CD4-positive, alpha-beta T cell treated with Interleukin-1 beta for 1 hour (primary cell): ENCODE measurements at places on chromosomes 4 and X.

DNA sequence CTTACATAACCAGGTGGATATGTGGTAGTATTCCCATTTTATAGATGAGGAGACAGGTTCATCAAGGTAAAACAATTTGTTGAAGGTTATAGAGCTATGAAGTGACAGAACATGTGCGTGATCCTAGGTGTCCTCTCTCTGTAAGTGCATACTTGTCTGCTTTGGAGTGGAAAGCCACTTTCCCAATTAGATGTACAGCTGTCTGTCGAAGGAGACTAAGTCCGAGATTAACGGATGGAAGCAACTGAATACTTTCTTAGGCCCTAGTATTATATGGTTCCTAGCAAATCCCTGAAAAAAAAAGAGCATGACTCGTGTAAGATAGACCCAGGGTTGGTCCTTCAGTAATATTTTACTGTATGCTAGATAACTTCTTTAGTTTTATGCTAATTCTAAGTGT lies 19.7 kb downstream of the TMEM131L start:
- no peak for DNase-seq

GRCh38 chrX:17913801-17914200 lies 52.7 kb upstream of the RAI2 start:
- DNase-seq = no peak

DNA sequence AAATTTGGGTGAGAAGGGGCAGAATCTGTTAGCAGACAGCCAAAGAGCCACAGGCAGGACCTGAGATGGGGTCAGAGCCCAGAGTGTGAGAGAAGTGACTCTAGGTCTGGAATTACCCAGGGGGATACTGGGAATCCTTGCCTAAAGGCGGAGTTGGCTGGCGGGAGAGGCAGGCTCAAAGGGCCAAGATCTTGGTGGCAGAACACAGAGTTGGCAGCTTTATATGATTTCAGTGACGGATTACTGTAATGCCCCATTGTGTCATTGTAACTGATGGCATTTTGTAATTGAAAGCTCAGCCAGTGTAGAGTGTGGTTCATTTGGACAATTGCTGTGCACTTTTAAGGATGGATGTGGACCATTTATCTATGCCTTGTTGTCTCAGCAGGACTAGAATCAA lies 77.3 kb downstream of the SMIM20 start:
- DNase-seq = no peak

- DNase-seq = no peak
Observed at GRCh38 chr4:169664615-169665014, 44.2 kb downstream of the CLCN3 start.

GRCh38 chr4:128521156-128521555 lies 233.5 kb upstream of the PGRMC2 start:
- DNase-seq = no peak

GRCh38 chrX:135931644-135932487 lies 38.4 kb downstream of the SAGE1 start:
- peak; percentile 19 for DNase-seq
